ENCODE measurements at places on chromosomes 6 and 20.

- no peak for DNase-seq
These were observed 11.6 kb upstream of the ASCC3 start for GRCh38 chr6:100892693-100893092.

DNA sequence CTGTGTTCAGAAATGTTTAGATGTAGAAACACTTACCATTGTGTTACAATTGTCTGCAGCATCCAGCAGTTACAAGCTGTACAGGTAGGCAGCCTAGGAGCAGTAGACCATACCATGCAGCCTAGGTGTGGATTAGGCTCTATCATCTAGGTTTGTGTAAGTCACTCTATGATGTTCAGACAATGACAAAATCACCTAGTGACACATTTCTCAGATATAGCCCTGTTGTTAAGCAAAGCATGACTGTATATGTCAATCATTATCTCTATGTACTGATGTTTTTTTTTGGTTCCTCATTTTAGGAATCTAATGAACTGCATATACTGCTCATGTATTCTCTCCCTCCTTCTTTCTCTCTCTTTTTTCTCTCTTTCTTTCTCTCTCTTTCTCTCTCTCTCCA lies 22.2 kb downstream of the CST8 start:
- DNase-seq = no peak

GRCh38 chr6:3911130-3911529 lies 62.0 kb downstream of the FAM50B start:
- no peak for DNase-seq

DNA sequence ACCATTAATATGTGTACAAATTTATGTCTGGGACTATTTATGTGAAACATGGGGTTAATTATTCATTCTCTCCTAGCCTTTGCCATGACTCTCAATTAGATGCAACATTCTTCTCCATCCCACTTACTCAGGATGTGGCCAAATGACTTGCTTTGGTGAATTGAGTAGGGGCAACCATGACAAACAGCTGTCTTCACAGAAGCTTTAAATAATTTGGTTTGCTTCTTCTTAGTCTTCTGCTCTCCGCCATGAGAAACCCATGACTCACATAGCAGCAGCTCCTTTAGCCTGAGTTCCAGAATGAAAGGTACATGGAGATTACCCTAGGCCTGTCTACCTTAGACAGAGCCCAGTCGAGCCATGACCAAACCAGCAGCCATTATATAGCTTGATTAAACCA lies 74.7 kb downstream of the FRK start:
- DNase-seq = no peak

- no peak for DNase-seq
These were observed 404.3 kb downstream of the CDH26 start for GRCh38 chr20:60362531-60362930.

DNA sequence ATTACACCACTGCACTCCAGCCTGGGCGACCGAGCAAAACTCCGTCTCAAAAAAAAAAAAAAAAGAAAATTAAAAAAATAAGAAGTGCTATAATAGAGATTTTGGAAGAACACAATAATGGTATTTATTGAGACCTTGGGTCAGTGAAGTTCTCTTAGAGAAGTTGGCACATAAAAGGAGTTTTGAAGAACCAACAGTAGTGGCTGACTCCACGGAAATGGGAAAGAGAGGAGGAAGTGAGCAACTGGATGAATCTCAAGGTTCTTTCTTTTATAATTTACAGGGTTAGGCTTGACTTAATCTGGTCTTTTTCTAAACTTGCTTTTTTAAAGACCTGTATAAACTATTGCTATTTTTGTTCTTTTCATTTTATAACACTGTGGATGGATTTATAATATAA lies 52.8 kb downstream of the TOMM6 start:
- DNase-seq = no peak

- no peak for DNase-seq
These were observed 85.1 kb downstream of the AGPAT4 start for GRCh38 chr6:161188547-161189465.

DNA sequence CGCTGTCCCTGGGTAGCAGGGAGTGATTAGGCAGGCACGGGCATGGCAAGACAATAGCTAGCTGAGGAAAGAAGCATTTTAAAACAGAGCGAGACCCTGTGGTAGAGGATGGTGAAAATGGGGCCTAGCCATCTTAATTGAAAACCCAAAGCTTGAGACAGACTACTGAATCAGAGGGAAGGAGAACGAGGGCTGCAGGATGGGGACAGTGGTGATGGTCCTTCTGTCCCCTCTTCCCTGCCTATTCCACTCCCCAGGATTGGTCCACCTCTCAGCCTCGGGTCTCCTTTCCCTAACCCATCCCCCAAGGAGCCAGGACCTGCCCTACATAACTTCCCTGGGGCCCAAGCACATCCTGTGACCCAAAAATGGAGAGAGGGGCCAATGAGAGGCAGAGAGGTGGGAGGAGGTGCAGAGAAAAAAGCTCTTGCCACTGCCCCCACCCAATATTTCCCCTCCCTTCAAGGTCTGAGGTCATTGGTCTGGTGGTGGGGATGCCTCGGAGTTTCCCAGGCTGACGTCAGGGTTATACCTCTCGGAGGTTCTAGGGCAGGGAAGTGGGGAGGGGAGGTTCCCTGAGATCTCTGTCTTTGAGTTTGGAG lies 884 bp upstream of the CUTA start:
- DNase-seq = peak; percentile 58

DNA sequence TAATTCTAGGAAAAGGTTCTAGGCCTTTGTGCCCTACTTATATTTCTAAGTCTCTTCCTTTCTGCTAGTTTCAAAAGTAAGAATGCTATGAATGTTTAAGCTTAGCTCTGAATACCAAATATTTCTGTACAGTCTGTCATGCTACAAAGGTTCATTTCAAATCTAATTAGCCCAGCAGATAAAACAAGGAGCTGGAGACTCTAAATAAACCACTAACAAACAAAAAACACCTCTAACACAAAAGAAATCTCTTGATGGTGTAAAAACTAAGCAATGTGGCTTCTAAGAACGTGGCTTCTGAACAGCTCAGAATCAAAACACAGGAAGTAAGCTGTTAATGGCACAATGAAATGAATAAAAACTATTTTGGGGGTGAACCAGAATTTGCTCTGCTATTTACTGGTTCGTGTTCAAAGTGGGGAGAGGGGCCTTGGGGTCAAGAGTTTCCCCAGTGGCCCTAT lies 198.3 kb downstream of the BCAS1 start:
- DNase-seq = no peak

- no peak for DNase-seq
These were observed 73.2 kb downstream of the RSPO3 start for GRCh38 chr6:127191716-127192115.

DNA sequence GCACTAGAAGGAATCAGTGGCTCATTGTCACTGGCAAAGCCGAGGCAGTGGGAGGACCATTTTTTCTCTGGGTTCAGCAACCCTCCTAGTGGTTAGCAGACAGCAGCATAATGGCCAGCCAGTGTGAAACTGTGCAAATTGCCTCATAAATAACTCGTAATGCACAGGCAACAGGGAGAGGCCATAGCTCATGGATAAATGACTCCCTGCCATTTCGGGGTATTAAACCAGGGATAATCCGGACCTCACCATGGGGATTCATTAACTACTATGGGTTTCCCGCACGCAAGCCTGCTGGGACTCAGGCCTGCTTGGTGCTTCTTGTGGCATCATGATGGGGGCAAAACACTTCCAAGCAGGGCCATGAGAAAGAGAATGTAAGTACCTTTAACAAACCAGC lies 158.2 kb upstream of the CHD6 start:
- DNase-seq = peak; percentile 79

- no peak for DNase-seq
These were observed 260.5 kb upstream of the AGPAT4 start for GRCh38 chr6:161534264-161534873.

- no peak for DNase-seq
These were observed 109.7 kb upstream of the STMND1 start for GRCh38 chr6:16991981-16992629.

DNA sequence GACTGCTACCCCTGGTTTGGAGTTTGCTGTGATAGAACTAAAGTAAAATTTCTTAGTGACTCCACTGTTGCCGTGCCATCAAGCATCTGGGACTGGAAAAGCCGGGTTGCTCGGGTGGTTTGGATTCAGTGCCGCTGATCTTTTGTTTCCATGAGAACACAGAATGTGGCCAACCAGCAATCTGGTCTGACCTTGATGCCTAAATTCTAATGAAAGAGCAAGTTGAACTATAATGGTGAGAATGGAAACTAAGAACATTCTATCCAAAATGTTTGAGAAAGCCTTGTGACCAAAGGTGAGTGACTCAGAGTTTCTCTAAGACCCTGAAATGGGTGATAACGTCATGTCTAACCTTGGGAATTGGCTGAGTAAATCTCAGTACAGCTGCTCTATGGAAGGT lies 9.9 kb upstream of the PI16 start:
- DNase-seq = no peak

DNA sequence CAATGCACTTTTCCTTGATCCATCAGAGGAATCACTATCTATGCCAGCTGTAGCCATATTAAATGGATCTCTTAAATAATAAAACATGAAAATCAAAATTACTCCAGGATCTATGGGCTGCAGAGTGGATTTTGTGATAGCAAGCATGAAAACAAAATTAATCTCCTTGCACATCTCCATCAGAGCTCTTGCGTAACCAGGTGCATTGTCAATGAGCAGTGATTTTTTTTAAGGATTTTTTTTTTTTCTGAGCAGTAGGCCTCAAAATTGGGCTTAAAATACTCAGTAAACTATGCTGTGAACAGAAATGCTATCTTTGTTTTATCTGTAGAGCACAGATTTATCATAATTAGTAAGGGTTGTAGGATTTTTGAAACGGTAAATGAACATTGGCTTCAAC lies 11.5 kb upstream of the CST3 start:
- DNase-seq = no peak

GRCh38 chr6:107689190-107689589 lies 134.9 kb downstream of the SCML4 start:
- DNase-seq = no peak

DNA sequence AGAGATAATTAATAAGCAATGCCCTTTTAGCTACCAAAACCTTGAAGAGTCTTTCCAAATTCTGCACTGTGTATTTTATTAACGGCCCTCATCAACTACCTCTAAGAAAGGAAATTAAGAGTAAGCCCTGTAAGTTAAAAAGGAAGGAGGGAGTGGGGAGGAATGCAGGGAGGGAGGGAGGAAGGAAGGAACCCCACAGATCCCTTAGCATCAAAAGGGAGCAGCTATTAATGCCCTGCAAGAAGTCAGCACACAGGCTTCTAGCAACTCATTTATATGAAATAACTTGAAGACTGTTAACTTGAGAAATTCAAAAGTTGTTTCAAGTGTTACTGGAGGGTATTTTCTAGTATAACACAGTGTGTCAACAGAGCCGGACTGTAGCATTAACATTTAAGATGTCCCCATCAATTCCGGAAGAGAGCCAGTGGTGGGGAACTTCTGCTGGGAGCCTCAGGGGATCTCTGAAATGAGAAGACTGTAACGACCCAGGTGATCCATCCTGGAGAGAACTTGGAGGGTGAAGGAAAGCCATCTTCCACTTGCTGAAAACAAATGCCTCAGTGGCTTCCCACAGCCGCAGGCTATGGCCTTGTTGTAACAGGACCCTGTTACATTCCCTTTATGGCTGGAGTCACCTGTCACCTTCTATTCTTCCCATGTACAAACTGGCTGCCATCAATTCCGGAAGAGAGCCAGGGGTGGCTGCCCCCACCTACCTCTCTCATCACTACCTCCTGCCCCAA lies 33.2 kb downstream of the SLC22A23 start:
- no peak for DNase-seq

- no peak for DNase-seq
These were observed at the start of gene SPO11 for GRCh38 chr20:57329608-57330221. SPO11 (plus strand) TSS chr20:57329803; CDS start chr20:57329868, 65 bp downstream.

GRCh38 chr6:47235964-47236760 lies 73.5 kb downstream of the TNFRSF21 start:
- peak; percentile 81 for DNase-seq

- DNase-seq = no peak
These were observed 51.2 kb upstream of the AKIRIN2 start for GRCh38 chr6:87753131-87753685.

GRCh38 chr6:79431537-79431933 lies 105.7 kb downstream of the LCA5 start:
- DNase-seq = peak; percentile 0

- no peak for DNase-seq
These were observed 933 bp downstream of the KLHL31 start for GRCh38 chr6:53664623-53665022.

GRCh38 chr6:169618526-169619490 lies 83.0 kb downstream of the WDR27 start:
- DNase-seq = no peak

DNA sequence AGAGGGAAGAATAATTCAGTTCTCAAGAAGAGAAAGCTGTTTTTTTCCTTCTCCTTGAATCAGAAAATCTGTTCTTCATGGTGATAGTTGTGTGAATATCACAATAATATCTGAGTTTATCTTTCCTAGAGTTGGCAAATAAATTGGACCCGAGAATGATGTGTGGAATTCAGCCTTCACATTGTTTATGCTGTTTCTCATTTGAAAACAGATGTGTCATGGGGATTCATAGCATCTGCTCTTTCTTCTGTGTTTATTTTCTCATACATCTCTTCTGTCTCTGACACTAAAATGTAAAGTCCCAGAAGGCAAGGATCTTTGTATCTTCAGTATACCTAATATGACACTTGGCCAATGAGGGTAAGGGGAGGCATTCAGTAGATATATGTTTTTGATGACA lies 103.6 kb upstream of the SGK1 start:
- no peak for DNase-seq

DNA sequence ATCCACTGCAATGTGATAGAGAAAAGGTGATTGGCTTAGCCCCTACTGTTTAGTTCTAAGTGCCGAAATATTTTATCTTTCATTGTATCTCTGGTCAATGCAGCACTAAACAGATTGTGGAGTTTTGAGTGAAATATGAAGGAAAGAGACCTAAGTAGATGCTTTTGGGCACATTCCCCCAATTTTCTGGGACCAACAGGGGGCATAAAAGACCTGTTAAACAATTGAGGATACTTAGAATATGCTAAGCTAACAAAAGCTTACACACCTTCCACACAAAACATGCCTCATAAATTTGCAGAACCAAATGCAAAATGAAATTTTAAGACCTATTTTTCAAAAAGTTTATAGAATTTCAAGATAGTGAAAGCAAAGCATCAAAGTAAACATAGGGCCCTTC lies 746.9 kb downstream of the TBC1D32 start:
- no peak for DNase-seq

DNA sequence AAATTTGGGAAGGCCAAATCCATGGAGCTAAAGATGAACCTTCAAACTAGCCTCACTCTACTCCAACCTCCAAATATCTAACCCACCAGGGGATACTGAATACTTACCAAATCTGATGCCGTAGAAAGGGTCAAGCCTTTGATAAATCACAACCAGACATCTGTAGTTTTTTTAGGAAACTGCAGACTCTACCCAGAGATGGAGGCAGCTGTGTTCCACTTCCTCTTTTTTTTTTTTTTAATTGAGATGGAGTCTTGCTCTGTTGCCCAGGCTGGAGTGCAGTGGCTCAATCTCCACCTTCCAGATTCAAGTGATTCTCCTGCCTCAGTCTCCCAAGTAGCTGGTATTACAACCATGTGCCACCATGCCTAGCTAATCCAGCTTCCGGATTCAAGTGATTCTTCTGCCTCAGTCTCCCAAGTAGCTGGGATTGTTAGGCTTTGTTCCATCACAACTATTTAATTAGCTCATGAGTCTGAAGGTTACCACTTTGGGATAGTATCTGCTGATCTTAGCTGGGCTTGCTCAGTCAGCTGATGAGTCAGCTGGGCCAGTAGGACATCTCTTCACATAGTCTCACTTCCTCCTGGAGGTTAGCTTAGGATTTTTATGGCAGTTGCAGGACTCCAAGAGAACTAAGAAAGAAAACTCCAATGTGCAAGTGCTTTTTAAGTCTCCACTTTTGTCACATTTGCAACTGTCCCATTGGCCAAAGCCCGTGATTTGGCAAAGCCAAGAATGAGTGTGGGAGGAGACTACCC lies 13.3 kb downstream of the FRK start:
- no peak for DNase-seq
